ENCODE measurements at places on chromosomes 4 and X.

GRCh38 chrX:38847206-38847902 lies 46.1 kb downstream of the MID1IP1 start:
- DNase-seq = no peak

DNA sequence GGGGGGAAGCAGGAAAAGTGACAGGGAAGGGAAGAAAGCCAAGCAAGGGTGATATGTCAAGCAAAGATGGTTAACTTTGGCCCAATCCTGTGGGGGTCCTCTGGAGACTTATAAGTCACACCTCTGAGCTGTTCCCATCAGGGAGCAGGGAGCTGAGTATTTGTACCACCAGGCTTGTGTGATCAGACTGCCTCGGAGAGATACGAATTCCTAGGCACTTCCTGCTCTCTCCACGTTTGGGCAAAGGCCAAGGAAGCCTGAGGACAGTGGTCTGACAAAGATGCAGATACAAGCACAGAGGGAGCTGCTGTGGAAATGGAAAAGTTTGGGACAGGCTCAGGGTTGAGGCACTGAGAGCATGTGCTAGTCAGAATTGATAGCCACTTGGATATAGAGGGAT lies 10.4 kb upstream of the PPP3CA start:
- DNase-seq = no peak

DNA sequence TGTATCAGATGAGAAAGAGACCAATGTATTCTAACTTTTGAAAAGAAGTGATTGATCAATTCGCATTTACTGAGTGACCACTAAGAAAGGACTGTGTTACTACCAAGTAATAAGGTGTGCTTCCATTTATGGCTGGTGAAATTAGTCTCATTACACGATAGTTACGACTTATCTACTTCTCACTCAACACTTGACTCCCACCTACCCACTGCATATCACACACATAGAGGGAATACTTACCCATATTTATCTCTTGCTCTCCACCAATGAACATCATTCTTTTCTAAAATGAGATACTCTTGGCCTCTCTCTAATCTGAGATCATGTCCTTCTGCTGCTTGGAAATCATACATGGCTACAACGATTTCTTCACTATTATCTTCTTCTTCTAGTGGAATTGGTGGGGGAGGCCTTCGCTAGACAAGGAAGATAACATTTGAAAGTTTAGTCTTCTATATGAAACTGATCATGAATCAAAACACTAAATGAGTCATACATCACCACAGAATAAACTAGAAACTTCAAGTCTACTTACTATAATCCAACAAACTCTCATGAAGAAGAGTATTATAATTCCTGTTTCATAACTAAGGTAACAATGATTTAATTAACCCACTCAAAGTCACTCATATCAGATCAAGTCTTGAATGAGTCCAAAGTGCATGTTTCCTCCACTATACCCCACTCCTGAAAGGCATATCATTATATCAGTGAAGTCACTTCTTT lies 33.7 kb upstream of the TXK start:
- no peak for DNase-seq

DNA sequence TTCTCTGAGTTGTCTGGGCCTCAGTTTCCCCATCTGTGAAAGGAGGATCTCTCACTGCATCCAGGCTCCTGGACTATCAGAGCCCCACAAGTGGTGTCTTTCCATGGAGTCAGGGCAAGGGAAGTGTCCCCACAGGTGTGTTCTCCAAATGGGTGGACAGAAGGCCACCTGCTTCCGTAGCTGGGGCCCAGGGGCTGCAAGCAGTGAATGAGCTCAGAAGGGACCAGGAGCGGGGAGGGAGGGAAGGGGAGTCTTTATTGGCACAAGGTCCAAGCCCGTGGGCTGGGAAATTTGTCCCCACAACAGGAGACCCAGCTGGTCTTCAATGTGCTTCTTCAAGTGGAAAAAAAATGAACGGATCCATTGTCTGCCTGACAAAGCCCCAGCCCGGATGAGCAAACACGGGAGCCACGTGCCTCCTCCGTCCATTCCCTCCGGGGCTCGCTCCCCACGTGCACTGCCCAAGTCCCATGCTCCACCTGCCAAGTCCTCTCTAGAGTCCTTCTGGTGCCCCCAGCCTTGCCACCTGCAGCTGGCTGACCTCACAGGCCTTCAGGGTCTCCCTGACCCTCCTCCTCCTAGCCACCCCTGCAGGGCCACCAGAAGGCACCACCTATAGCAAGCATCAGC lies 72.0 kb downstream of the JAKMIP1 start:
- DNase-seq = peak; percentile 92

- no peak for DNase-seq
Measured at GRCh38 chrX:103148075-103148474, 55.1 kb upstream of the NXF3 start.

DNA sequence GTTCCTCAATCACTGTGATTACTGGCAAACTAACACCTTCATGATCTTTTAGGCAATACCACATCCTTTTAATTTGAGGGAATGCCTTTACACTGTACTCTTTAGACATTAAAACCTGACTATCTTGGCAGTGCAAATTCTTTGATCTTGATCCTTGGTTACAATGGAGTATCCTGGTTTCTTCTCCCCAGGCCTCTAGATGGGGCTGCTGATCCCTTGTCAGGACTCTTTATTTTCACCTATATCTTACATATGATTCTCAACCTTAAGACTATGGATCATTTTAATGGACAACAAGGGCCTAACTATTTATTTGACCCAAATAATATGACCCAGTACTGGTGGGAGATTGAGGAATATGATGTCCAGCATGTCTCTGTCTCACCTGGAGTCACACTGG lies 1005.5 kb upstream of the INTU start:
- no peak for DNase-seq
